ENCODE measurements at places on chromosomes 1 and 21.

GRCh38 chr1:201511941-201512539 lies 5.1 kb upstream of the CSRP1 start:
- DNase-seq = no peak

DNA sequence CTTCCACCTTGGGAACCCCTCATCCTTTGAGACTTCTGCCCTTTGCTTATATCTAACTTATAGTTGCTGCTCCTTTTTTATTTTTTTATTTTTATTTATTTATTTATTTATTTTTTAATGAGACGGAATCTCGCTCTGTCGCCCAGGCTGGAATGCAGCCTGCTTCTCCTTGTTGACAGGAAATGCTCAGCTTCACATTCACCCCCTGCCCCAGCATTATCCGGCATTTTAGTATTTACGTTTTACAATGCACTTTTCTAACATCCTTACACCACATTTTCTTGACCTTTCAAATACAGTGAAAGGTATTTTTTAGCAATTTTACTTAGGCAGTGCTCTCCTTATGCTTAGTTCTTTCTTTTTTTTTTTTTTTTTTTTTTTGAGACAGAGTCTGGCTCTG lies 14.9 kb downstream of the CXADR start:
- no peak for DNase-seq

DNA sequence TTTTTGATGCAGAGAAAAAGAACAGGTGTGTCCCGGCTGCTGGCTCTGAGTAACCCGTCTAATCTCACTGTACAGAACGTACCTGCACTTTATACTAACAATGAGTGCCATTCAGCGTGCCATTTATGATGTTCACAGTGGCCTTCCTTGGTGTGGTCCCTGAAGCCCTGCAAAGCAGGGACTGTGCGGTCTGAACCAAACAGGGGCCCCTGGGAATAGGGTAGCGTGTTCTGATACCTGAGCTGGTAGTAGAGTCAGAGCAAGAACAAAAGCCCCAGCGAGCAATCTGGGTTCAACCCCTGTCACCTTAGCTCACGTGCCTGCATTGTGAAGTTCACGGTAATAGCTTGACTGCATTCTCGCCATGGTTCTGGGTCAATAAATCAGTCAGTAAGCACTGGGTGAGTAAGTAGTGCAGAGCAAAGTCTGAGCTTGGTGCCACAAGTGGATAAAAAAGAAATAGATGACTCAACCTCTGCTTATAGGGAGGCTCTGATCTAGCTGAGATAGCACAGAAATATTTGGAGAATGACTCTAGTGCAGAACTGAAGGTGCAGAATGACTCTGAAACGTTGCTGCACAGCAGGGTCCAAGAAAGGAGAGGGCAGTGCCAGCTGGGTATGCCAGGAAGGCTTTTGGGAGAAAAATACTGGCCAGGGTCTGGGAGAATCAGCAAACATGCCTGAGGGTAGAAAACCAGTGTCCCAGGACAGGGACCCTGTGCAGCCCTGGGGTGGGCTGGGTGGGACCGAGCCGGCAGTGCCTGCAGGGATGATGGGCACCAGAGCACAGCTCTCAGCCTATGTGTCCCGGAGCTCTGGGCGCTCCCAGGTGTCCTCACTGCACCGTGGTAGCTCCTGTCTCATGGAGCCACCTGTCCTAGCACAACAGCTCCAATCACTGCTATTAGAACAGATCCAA lies 125.9 kb downstream of the RHOU start:
- no peak for DNase-seq

GRCh38 chr1:47225430-47226100 lies 6.5 kb downstream of the TAL1 start:
- DNase-seq = no peak

DNA sequence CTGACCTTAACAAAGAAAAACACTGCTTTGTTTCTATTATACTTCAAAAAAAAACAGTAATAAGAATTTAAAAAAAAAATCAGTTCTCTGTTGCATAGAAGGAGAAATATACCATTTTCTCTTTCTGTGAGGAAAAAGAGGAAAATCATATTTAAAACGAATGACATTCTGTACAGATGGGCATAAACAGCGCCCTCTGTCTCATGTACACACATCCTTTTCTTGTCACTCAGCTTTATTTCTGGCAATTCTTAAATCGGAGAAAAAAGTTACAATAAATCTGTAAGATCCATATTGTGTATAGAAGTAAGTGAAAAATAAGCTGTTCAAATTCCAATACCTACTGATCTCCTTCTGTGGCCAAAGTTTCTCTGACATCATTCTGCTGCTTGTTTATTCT lies 245.4 kb downstream of the SMYD3 start:
- no peak for DNase-seq

DNA sequence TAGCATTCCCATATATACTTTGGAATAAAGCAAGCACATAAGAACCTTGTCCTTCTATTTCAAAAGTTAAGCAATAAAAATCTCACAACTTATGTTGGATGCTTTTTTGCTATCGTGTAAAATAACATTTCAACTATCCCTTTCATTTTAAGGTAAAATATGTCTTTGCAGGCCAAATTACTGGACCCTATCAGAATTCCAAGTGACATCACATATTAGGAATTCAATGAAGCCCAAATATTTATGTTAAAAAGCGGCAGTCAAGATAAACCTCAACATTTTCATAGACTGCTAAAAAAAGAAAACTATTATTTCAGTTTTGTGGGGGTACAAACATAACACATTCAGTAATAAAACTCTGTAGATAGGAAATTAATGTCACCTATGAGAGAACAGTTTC lies 252.0 kb downstream of the KCTD3 start:
- DNase-seq = no peak

- no peak for DNase-seq
Observed at GRCh38 chr1:2989976-2990375, 31.3 kb upstream of the ACTRT2 start.

- DNase-seq = no peak
Observed at GRCh38 chr1:54124472-54124871, 28.3 kb downstream of the CDCP2 start.

- no peak for DNase-seq
Observed at GRCh38 chr1:233912909-233913308, 8.4 kb downstream of the SLC35F3 start.

GRCh38 chr21:41365377-41366107 lies 3.7 kb downstream of the MX2 start:
- no peak for DNase-seq

GRCh38 chr1:2998503-2999100 lies 22.7 kb upstream of the ACTRT2 start:
- no peak for DNase-seq

DNA sequence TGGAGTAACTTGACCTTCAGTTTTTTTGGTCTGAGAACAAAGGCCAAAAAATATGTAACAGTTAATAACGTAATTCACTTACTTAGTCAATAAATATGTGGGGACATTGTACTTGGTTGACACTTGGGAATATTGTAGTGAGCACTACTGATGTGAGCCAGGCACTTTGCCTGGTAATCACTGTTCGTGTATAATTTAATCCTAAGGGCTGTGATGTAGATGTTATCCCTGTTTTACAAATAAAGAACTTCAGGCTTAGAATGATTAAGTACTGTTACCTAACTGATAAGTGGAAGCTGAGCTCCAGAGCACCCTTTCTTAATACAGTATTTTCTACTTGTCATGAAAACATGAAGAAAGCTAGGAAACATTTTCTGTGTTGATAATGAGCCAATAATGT lies 28.0 kb downstream of the PTBP2 start:
- no peak for DNase-seq

GRCh38 chr1:174946031-174946430 lies 53.7 kb upstream of the CACYBP start:
- no peak for DNase-seq

- DNase-seq = no peak
Observed at GRCh38 chr1:117566556-117566955, 39.3 kb upstream of the TENT5C start.

DNA sequence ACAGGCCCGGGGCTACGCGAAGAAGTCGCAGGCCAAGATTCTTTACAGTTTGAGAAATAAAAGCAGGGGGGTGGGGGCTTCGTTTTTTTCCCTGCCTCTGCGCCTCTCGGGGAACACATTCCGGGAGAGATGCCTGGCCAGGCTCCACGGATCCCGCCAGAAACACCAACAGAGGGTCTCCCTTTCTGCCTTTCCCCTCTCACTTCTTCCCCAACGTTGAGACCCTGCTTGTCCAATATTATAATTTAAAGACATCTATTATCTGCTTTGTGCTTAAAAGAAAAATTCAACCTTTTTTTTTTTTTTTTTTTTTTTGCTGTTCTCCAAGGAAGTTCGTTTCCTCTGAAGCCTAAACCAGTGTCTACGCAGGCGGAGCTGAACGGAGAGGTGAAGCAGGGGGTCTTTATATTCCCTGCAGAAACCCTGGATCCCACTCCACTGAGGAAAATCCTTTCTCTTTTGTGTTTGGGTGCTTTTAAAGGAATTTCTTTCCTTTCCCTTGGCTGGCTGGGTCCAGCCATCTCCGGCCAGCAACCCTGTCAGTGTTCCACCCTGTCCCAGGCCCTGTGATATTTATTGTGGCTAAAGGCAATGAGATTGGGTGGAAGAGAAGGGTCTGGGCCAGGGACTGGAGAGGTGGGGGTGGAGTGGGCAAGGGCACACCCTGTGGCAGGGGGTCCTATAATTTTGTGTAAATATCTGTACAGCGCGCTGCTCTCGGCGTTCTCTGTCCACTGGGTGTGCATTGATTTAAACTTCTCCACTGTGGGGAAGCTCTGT lies 2.2 kb downstream of the FOXD2 start:
- no peak for DNase-seq

- no peak for DNase-seq
Observed at GRCh38 chr1:207321790-207322645, 540 bp downstream of the CD55 start.

DNA sequence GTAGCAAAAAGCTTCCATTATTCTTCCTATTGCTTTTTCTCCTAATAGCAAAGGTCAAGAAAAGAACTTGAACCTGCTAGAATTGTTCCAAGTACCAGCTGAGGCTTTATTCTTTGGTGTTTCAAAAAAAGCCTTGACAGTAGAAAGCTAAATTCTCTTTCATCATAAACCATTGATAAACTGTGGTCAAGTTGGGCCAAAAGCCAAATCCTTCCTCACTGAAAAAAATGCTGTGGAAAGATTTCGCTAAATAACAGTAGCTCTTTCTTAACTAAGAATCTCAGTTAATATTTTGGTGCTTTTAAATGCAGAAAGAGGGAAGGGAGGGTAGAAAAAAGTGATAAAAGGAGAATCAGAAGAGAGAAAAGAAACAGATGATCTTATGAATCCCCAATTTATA lies 14.0 kb upstream of the JAM2 start:
- no peak for DNase-seq

DNA sequence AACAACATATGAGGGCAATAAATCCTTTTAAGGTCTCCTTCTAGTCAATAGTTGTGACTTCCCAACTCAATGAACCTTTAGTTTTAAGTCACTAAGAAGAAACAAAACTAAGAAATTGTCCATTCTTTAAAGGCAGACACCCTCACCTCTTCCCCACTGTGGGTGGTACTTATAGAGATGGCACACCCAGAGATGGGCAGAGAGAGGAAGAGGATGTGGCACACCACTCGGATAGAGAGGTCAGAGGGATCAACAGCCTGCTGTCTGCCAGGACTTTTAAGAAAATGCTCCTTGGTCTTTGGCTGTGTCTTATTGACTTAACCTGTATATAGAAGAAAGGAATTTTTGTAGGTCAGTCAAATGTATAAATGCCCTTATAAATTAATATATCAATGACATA lies 45.1 kb downstream of the FASLG start:
- no peak for DNase-seq

GRCh38 chr1:116762781-116763115 lies 8.5 kb downstream of the CD2 start:
- no peak for DNase-seq

- no peak for DNase-seq
Observed at GRCh38 chr1:183968386-183968785, 69.1 kb downstream of the COLGALT2 start.

- DNase-seq = no peak
Observed at GRCh38 chr1:220485791-220486190, 42.1 kb upstream of the MARK1 start.

DNA sequence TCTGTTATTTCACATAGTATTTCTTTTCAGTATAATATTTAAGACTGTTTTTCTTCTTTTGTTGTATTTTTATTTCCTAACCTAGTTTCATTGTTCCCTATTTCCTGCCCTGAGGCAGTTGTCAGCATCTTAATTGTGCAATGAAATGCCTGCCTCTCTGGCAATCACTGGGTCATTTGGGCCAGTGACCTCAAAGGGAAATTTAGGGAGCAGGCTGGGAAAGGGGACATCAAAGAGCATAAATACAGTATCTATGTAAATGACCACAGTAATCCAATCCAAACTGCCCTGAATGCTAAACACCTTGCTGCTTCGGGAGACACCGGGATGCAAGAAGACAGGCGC lies 147.8 kb downstream of the TLR5 start:
- no peak for DNase-seq

GRCh38 chr1:200211157-200211556 lies 183.6 kb downstream of the NR5A2 start:
- DNase-seq = no peak

- DNase-seq = no peak
Observed at GRCh38 chr1:9835758-9836631, 12.2 kb upstream of the CLSTN1 start.

- no peak for DNase-seq
Observed at GRCh38 chr1:22618056-22618455, 18.4 kb upstream of the C1QA start.

GRCh38 chr1:110011527-110012041 lies 22.8 kb upstream of the STRIP1 start:
- DNase-seq = no peak

GRCh38 chr1:243179720-243180119 lies 75.4 kb downstream of the CEP170 start:
- DNase-seq = no peak

- DNase-seq = no peak
Observed at GRCh38 chr1:222950892-222951291, 136.1 kb downstream of the DISP1 start.

GRCh38 chr1:76957961-76958360 lies 90.7 kb downstream of the ST6GALNAC5 start:
- no peak for DNase-seq

DNA sequence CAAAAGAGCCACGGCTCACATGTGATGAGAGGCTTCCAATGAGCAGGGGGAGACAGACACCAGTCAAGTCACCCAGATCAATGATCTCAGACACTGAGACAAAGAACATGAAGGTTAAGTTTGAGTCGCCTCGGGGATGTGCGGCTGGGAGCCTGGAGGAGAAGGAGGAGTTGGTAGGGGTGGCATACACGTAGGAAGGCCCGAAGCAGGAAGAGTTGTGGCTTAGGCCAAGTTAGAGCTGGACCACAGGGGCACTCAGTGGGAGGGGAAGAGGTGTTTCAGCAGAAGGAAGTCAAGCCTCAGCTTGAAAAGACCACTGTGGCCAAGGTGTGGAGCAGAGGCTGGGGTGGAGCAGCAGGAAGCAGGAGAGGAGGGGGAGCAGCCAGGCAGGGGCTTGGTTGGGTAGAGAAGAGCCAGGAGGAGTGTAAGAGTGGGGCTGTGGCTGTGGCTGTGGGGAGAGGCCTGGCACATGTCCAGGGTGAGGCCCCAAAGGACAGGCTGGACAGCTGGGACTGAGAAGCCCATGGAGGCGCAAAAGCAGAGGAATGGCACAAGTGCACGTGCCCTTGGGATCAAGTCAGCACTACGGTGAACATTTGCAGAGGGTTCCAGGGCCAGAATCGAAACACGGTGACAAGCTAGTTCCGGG lies 27.6 kb downstream of the CTNNBIP1 start:
- DNase-seq = no peak
